Coronary artery (tissue), 2 donors: ENCODE measurements at places on chromosomes 6 and 20.

GRCh38 chr20:5793916-5794315 lies 43.7 kb downstream of the SHLD1 start:
- no peak for DNase-seq

- DNase-seq: no peak
Measured at GRCh38 chr20:4844751-4845465, 123.2 kb downstream of the PRND start.

- DNase-seq: no peak
Measured at GRCh38 chr20:40551125-40551530, 137.9 kb downstream of the MAFB start.

DNA sequence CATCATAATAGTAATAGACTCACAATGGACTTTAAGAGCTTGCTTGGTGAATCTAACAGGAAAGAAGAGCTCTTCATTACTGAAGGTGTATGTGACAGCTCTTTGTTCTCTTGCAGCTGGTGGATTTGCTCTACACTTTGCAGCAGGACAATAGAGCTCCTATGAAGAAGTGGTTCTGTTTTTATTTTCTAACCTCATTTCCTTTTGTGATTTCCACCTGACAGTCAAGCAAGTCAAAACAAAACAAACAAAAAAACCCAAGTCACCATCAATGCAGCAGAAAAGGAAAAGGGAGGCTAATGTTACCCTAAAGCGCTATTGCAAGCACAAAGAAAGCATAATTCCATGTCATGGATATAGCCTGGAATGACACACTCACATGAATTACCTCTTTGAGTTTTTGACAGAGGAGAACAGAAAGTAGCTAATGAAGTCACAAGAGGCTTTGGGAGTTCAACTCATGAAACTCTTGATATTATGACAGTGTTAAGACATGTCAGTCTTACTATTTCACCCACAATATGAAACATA lies 1188.1 kb downstream of the EPHA7 start:
- no peak for DNase-seq

GRCh38 chr6:51477711-51478311 lies 609.6 kb downstream of the PKHD1 start:
- no peak for DNase-seq

- DNase-seq: no peak
Measured at GRCh38 chr6:80872199-80872950, 765.9 kb downstream of the BCKDHB start.
